Foreskin keratinocyte (primary cell): ENCODE measurements at places on chromosomes 2 and 18.

- no peak for DNase-seq
Observed at GRCh38 chr2:152791979-152792378, 73.6 kb downstream of the ARL6IP6 start.

DNA sequence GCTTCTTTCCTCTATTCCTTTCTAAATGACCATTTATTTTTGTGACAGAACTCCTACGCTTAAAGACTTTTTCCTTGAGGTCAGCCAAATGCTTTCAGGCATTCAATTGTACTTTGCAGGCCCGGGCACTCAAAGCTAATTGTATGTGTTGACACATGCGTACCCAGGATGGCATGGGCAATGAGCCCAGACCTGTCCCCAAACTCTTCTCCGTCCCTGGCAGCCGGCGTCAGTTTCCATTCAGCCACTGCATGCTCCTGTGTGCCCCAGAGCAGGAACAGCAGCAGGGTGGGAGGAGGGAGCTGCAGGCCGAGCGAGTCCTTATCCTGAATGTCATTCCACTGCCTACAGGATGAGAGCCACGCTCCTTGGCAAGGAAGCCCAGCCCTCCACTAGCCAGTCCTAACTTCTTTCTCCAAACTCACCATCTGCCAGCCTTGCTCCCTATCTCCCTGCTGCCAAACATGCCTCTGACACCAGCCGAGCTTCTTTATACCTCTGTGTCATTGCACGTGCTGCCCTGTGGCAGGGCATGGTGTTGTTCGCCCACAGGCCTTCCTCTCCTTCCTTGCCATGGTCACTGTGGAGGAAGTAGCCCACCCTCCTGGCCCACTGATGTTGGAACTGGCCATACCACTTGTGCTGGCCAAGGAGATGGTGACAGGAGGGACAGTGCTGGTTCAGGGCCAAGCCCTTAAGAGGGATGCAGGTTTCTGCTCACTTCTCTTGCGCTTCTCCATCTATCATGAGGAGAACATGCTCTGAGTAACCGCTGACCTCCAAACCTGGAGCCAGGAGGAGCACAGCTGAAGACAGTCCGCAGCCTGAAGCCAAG is 116.9 kb upstream of the FHL2 start:
- no peak for DNase-seq

DNA sequence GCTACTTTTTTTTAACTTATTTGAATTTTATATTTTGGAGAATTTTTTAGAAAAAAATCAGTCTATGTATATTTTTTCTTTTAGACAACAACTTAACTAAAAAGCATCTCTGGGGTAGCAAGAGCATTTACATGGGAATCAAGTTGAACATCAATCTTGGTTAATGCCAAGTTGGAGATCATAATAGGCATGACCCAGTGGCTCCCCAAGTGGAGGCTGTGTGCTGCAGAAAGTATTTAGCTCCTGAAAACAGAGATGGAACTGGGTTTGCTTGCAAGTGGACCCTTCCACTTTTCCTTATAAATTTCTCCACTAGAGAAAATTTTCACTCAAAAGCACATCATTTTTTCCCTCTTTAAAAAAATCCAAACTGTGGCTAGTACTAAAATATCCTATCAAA is 23.9 kb upstream of the CAVIN2 start:
- no peak for DNase-seq

- no peak for DNase-seq
Observed at GRCh38 chr2:29742656-29743055, 178.7 kb downstream of the ALK start.

GRCh38 chr18:26634631-26635030 is 86.3 kb upstream of the KCTD1 start:
- no peak for DNase-seq

DNA sequence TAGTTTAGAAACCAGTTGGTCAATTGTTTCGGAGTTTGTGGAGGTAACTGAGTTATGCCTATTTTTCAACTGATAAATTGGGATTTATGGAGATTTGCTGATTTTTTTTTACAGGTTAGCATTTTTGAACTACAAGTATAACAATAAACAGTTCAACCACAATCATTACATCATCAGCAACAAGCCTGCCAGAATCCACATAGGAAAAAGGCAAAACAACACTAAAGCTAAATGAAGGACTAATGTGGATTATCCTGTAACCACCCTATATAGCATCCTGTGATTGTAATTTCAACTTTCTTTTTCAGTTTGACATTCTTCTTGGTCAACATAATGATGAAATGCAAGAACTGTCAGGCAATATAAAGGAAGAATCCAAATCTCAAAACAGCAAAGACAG is 76.5 kb downstream of the CCDC102B start:
- no peak for DNase-seq

DNA sequence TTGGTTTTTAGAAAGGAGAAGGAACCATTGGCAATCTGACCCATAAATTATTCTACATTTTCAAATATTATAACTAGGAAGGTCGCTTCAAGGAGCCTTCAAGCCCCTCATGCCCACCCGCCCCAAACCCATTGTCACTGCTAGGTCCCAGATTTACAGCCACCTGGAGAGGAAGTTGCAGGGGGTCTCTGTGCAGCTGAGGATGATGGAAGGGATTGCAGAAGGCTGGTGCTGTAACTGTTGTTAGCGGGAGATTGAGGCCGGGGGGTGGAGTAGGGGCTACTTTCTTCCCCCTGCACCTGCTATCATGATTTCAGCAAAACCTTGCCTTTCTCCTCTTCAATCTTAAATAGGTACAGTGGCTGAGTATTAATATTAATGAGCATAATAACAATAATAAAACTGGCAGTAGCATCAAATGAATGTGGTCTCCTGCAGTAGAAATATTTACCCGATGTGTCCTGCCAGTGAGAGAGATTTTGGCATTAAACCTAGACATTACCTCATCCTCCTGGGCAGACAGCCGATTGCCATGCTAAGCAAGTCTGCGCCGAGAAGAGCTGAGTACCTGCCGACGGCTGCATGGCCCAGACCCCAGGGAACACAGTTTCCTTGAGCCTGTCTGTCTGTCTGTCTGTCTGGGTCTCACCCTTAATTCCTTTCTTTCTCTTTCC is 225.4 kb downstream of the FAM210A start:
- peak; percentile 62 for DNase-seq

GRCh38 chr2:3349211-3349693 is 28.4 kb downstream of the EIPR1 start:
- peak; percentile 10 for DNase-seq

DNA sequence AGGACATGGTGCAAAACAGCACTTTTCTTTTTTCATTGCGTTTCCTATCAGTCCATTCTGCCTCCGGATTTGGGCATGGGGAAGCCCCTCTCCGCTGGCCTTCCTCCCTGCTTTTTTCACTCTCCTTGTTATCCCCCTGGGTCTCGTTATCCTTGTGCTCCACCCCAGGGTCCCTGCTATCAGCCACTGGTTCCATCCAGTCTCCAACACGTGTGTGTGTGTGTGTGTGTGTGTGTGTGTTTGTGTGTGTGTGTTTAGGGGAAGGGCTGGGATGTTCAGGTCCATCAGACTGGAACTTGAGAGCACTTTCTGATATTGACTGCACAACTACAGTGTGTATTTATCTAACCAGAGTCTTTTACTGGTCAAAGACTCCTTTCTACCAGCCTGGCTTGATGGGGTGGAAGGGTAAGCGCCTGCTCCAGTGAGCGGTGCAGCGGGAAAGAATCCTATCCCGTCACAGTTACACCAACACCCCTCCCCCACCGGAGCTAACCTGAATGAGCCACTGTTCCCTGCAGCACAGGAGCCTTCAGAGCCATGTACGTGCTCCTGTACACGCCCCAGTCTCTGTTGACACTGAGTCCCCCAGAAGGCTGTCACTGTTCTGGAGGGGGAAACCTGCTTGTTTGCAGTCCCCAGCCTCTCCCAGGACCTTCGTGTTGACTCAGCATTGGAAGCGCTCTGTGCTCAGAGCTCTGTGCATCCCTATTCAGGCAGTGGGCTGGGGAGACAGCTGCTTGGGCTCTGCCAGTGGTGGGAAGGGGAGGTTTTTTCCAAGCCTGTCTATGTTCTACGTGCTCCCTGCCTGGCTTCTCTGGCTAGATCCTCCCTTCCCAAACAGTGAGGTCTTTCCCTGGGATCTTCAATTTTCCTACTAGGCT is 4.6 kb downstream of the INHA start:
- DNase-seq, result no peak

DNA sequence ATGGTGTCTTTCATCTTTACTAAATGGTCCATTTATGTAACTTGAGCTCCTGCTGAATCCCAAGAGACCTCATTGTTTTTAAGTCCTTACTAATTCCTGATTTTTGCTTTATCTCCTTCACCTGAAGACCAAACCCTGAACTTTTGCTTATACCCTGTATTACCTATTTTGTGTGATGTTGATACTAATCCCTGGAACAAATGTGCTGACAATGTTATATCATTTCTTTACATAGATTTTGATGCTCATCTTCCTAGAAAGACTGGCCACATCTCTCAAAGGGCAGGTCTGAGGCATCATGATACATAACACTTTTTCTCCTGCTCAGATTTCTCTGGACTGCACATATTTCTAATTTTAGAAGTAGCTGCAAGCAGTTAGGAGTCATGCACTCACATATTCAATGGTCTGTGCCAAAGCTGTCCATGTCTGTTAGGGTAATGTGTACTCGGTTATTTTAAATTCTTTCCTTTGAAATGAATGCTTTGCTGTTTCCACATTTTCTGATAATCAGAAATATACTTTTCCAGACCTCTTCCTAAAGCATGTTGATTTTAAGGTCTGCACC is 427.9 kb upstream of the HNRNPA3 start:
- DNase-seq, result no peak

- no peak for DNase-seq
Observed at GRCh38 chr2:224217962-224218347, 178.9 kb upstream of the SERPINE2 start.

GRCh38 chr2:74772046-74772445 is 61.9 kb upstream of the HK2 start:
- no peak for DNase-seq

- DNase-seq, result no peak
Observed at GRCh38 chr18:56542476-56542875, 95.9 kb downstream of the TXNL1 start.

- no peak for DNase-seq
Observed at GRCh38 chr18:3528231-3528630, 78.3 kb downstream of the TGIF1 start.

- DNase-seq, result peak; percentile 71
Observed at GRCh38 chr2:182077448-182078142, 91.9 kb downstream of the PPP1R1C start.

- DNase-seq, result no peak
Observed at GRCh38 chr2:109422071-109422757, 191.6 kb downstream of the SEPTIN10 start.

DNA sequence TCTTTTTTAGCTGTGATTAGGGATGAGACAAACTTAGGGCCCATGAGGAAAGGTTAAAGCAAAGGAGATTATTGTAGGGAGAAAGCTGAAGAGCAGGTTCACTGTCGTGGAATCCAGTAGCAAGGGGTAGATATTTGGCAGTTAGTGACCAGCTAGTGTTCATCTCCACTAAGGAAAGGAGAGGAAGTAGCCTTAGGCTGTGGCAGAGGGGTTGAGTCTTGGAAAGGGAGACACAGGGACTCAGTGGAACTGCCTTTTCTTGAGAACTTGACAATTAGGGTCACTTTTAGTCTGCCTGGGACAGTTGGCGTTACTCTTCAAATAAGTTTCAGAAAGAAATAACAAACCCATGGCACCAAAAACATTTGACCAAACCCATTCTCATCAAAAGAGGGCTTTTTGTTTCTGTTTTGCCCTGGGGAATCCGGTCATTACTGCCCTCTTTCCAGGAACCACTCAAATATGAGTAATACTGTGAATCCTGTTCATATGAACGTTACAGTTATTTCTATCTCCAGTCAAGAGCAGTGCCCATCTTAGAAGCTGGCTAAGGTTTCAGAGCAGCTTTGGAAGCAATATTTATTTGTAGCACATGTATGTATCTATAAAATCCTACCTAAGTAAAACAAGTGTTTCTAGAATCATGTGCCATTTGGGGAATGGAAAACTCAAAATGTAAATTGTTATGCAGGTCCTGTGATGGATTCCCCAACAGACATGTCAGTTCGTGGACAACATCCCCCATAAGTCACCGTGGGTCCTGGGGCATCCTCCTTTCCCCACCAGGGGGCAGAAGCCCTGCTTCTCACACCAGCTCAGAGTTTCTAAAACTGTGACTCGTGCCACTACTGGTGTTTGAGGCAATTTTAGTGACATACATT is 77.3 kb upstream of the PHLPP1 start:
- no peak for DNase-seq

- no peak for DNase-seq
Observed at GRCh38 chr2:4549666-4550210, 846.4 kb downstream of the DCDC2C start.

DNA sequence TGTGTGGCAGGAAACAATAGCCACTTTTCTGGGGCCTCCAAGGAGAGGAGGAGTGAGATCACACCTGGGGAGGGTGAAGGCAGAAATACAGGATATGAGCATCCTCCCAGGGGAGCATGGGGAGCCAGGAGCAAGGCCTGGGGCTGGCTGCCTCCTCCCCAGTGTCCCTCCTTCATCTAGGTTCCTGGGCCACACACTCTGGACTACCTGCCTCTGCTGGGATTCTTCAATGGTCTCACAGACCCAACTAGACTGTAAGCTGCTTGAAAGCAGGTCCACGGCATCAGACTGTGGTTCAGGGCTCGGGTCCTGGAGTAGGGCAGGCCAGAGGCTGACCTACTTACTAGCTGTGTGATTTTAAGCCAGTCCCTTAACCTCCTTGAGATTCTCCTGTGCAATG is 94.0 kb downstream of the MCFD2 start:
- DNase-seq, result no peak

DNA sequence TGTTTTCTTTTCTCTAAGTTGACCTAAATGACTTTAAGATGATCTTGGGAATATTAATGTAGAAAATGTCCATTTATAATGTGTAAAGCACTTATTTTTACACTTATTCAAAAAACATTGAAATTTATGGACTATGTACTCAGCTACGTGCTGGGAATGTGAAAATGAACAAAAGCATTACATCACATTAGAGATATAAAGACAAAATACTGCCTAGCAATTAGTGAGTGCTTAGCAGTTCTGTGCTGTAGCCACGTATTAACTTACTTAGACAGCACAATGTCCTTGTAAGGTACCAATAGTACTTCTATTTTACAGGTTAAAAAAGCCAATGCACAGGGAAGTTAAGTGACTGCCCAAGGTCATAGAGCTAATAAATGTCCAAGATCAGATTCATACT is 103.8 kb upstream of the TTN start:
- no peak for DNase-seq

GRCh38 chr18:23584019-23584983 is 2.0 kb downstream of the NPC1 start:
- DNase-seq, result no peak

DNA sequence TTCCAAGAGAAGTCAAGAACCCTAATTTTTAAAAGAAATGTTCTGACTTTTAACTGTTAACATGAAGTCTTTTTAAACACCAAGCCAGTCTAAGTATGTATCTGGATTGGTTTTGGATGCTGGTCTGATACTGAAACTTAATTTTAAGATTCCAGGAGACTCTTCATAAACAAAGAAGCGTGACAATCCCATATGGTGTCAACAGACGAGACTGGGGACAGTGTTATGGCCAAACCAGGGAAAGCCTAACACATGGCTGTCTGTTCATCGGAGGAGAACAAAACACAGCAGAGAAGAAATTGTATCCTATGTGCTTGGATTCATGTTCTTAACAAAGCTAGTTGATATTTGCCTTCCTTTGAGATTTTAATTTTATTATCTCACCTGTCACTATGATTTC is 80.5 kb upstream of the UPP2 start:
- DNase-seq, result no peak

GRCh38 chr2:35410431-35411061 is 945.0 kb upstream of the CRIM1 start:
- DNase-seq, result peak; percentile 9

- DNase-seq, result no peak
Observed at GRCh38 chr2:43085929-43086328, 140.5 kb downstream of the ZFP36L2 start.
